D341Med (cell line): ENCODE measurements at places on chromosomes 11 and 22.

- DNase-seq = no peak
Observed at GRCh38 chr22:50146439-50147238, 23.9 kb upstream of the PANX2 start.

DNA sequence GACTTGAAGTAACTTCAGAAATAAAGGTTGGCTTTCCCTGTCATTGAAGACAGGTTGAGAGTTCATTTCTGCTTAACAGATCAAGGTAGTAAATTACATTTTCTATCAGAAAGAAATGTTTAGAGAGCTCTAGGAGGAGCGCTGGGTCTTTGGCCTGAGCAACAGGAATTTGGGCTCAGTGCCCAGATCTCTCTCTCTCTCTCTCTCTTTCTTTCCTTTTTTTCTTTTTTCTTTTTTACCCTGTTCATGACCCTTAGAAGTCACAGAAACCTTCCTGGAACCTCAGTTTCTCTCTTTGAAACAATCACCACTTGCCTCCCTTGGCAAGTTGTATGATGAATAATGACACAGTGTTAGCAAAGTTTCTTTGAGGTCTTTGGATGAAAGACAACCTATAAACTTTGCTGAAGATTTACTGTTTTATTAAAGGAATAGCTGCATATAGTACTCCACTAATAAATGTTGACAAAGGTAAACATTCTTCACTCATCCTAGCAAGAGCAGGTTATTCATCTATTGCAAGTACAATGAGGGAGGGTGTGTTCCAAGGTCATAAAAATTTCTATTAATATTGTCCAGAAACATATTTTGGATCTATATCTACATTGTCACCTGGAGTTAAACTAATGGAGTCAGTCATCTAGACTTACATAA is 35.5 kb upstream of the RASSF10 start:
- no peak for DNase-seq

GRCh38 chr11:42271306-42271705 is 811.9 kb upstream of the LRRC4C start:
- DNase-seq = no peak

GRCh38 chr11:87417951-87418350 is 380.2 kb downstream of the TMEM135 start:
- peak; percentile 68 for DNase-seq

DNA sequence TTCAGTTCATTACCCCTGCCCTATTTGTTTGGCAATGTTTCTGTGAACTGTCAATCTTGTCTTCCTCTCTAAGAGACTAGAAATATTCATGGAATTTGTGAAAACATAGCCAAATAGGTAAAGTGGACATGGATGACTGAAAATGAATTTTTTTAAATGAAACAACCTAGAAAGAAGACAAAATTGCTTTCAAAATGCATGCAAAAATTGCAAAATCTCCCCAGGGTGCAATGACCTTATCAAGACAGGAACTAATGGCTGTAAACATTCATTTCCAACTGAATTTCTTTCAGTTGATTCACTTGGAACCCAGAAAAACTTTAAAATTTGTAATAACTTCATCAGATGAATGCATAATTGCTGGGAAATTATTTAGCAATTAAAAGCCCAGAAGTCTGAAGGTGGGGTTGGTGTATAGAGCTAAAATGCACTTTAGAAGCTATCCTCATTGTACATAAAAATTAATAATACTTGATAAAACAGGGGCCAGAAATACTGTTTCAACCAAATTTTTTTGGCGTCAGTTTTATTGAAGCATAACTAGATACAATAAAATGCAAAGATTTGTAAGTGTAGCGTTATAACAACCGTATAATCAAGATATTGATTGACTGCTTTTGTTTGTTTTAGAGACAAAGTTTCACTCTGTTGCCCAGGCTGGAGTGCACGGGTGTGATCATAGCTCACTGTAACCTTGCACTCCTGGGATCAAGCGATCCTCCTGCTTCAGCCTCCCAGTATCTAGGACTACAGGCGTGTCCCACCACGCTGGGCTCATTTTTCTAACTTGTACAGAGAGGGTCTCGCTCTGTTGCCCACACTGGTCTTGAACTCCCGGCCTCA is 27.6 kb upstream of the SLC35C1 start:
- DNase-seq = no peak

DNA sequence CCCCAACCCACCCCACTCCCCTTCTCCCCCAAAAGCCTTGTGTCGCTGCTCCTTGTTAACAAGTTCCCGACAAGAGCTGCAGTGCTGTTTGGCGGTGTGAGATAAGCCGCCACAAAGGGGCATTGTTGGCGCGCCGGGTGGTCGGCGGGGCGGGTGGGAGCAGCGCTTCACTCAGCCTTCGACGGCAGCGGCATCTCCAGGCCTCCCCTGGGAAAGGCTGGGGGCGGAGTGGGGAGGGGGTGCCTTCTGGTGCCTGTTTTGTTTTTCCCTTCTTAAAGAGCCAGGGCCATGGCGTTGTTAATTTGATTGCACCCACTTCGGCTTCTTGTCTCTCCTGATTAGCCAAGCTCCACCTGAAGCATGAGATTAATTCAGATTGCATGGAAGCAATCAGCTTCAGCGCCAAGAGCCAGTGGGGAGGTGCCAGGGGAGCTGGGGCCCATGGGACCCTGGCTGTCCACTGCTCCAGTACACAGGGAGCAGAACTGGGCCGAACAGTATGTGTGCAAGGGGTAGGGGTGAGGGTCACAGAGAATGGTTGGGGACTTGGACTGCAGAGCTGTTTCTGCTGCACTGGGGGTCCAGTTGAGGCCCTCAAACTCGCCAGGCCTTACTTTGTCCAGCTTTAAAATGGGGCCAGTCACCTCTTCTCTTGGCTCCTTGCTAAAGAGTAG is 165.1 kb downstream of the CEP164 start:
- DNase-seq = peak; percentile 96

DNA sequence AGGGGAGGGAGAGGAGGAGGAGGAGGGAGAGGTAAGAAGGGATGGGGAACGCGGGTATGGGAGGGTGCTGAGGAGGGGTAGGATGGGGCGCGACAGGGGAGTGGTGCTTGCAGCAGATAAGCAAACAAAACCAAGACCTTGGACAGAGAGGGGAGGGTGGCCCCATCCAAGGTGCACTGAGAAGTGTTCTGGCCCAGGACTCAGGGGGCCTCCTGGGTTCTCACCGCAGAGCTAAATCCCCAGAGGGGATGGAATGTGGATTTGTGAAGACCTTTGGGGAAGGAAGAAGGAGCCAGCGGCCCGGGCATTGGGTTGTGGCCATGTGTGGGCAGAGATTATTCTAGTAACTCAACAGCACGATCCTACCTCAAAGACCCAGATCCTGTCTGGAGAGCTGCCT is 90.9 kb upstream of the LINC01488 start:
- no peak for DNase-seq

- DNase-seq = peak; percentile 88
Observed at GRCh38 chr22:31248138-31248745, 36.1 kb downstream of the LIMK2 start.

DNA sequence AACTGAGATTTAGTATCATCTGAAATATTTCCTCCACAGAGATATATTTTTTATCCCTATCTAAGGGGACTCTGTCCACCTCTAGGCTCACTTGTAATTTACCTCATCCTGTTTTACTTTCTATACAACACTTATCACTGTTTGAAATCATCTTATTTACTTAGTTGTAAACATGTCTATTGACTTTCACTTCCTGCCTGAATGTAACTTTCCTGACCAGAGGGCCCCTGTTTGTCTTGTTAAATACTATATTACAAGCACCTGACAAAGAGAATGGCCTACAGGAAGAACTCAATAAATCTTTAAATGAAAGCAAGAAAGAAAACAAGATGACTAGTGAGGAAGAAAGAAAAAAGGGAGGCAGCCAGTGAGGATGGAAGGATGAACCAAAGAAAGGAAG is 1727.5 kb downstream of the LRRC4C start:
- DNase-seq = no peak

DNA sequence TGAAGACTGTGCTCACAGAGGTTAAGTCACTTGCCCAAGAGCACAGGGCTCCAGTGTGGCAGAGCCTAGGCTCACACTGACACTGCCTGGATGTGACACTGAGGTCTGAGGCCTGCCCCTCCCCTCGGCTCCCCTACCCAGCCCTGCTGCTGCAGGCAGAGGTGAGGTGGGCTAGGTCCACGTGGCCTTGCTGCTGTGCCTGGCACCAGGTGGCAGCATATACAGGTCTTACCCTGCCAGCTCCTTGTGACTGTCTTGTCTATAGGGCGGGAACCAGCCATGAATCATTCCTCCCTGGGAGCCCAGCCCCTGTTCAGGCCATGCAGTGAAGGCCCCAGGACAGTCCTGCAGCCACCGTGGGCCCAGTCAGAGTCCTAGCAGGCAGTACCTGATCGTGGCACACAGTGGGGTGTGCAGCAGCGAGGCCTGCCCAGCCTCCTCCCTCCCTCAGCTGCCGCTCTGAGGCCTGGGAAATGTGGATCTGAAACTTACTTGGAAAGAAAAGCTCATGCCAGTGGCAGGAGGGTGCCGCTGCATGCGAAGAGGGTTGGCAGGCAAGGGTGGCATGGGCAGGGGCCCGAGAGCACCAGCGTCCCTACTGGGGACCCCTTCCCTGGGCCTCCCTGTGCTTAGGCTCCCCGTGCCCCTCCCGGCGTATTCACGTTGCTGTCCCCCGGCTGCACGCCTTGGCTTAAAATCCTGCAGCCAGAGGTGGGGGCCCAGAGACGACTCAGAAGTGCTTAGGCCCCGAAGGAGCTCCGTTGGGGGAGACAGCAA is 1.2 kb upstream of the CERK start:
- DNase-seq = peak; percentile 70

- DNase-seq = no peak
Observed at GRCh38 chr11:76623171-76623883, 47.2 kb downstream of the LRRC32 start.

DNA sequence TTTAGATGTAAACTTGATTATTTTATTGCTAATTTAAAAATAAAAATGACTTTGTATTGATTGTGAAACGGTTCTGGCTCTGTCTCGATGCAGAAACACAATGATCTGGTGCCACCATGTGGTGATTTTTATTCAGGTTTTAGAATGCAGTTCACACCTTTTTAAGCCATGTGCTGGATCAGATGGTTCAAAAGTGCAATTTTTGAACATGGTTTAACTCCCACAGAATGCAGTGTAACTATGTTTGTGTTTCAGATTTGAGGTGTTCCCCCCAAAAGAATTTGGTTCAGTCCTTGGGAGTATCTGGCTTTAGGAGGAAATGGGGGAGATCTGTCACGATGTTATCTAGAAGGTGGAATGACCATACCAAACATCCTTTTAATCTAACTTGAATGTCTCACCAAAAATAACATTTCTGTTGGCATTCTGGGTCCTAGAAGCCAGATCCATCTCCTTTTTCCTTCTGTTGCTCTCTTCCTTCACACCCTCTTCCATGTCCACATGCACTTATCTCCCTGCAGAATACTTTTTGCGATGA is 7.9 kb downstream of the MRPL16 start:
- DNase-seq = peak; percentile 51

DNA sequence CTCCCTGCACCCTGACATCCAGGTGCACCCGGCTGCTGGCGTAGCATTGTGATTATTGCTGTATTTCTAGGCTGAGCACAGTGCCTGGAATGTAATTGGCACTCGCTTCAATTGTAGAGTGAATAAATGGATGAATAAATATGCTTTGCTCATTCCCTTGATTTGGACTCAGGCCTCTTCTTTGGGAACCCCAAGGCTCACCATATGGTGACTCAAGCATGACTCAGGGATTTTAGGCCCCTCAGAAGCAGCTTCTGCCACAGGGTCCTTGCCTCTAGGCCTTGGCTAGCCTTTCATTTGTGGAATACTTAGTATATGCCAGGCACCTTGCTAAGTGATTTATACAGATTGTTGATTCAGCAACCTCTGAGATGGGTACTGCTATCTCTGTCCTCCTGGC is 78.9 kb downstream of the GRIK4 start:
- DNase-seq = no peak

GRCh38 chr11:120120805-120121335 is 17.0 kb downstream of the TRIM29 start:
- no peak for DNase-seq

- no peak for DNase-seq
Observed at GRCh38 chr11:92826603-92827002, 142.8 kb upstream of the MTNR1B start.

DNA sequence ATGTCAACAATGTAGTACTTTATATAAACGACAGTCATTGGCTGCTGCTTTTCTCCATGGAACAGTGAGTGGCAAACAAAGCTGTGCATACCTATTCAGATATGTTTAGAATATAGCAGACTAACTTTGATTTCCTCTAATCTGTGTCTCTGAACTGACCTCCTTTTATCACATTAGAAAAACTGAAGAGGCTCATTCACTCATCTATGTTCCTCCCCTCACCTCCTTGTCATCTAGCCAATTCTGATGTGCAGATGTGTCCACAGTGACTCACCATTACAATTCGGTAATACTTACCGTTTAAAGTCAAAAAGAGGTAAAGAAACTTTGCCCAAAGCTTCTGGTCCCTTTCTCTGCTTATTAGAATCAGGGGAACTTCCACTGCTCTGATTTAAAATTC is 51.5 kb upstream of the RPS13 start:
- no peak for DNase-seq

DNA sequence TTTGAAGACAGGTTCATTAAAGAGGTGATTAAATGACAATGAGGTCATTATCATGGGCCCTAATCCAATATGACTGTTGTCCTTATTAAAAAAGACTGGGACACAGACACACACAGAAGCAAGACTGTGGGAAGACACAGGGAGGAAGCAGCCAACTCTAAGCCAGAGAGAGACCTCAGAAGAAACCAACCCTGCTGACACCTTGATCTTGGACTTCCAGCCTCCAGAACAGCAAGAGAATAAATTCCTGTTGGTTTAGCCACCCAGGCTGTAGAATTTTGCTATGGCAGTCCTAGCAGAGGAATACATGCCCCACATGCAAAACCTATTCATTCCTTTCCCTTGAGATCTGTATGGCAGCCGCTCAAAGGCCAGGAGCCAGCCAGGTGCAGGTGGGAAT is 35.6 kb upstream of the CACNG2 start:
- DNase-seq = no peak

GRCh38 chr11:73752216-73752867 is 8.5 kb downstream of the RAB6A start:
- DNase-seq = no peak

DNA sequence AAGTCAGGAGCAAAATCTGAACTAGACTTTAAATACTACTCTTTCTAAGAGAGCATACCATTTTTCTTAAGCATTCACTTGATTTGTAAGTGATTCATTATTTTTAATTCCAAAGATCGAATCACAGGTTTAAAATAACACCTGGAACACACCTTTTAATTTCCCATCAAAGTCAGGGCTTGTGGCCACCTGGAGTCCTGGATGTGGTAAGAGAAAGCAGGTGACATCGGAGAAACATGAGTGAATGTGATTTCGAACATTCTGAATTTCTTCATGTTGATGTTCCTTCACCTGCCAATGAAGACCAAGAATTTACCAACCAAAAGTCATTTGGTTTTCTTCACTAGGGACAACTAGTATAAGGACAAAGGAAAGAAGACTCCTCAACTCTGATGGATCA is 28.0 kb downstream of the ATL3 start:
- DNase-seq = no peak

DNA sequence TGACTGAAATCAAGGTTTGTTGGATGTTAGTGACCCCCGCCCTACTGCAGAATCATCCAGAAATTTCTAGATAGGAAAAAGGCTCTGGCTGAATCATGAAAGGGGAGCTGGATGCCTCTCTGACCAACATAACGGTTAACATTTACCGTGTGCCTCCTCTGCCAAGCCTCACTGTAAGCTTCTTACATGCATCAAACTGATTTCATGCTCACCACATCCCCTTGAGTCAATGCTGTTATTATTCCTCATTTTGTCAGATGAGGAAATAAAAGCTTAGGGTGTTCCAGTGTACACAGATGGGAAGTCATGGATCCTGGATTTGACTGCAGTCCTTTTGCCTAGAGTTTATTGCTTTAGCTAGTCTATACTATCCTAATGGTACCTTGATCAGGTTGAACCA is 5.9 kb upstream of the HMOX1 start:
- no peak for DNase-seq
